ENCODE measurements at places on chromosomes 2 and 18.
A peak's percentile ranks its signal among the peaks of the same experiment; 100 is the strongest.

GRCh38 chr2:51490576-51491234, 458.8 kb upstream of the NRXN1 start:
- peak; percentile 65 for DNase-seq

DNA sequence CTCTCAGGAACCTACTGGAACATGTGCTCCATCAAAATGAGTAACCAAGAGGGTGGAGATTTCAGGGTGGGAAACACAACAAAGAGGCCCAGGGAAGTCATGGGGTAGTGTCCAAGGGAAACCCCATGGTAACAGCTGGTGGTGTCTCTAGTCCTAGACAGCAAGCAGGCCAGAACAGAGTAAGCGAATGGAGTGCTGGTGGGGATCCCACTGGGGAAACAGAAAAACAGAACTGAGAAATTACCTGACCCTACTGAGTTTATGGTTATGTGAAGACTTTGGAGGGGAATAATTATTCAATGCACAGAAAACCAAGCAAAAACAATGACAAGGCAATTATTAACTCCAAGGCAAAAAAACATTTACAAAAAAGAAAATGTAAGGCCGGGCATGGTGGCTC, 16.9 kb downstream of the ERCC3 start:
- DNase-seq, result no peak

DNA sequence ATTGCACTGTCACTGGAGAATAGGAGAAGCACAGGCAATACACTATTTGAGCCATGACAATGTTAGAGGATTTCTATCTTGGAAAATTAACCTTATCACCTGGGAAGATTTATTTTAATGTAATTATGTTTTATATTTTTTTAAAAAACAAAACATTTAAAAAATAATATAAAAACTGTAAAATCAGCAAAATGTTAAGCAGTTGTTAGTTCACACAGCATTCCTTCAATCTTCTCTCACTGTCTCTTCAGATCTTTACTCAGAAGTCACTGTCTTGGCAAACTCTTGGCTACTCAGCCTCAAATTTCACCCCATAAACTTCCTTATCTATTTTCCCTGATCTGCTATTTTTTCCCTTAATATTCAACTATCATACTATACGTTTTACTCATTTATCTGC, 1322.6 kb downstream of the LRP1B start:
- DNase-seq, result no peak

GRCh38 chr2:74000666-74001065, 16.0 kb downstream of the TET3 start:
- no peak for DNase-seq

DNA sequence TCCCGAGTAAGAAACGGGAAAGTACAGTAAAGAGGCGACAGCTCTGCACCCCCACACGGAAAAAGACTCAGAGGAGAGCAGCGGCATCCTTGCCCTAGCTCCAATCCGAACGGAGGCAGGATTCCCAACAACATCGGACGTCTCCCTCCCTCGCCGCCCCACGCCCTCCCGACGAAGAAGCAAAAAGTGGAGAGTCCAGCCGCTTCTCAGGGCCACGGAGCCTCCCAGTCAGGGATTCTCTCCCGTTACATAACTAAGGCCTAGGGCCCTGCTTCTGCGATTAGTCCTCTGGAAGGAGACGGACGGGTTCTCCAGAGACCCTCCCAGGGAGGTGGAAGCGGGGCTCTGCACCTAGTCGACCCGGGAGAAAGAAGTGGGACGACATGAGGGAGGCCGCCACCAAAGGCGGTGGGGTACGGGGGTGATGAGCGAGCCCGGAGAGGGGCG, 587 bp downstream of the SUMO1 start:
- DNase-seq, result no peak

GRCh38 chr2:205688417-205689200, 6.3 kb downstream of the NRP2 start:
- no peak for DNase-seq

- no peak for DNase-seq
Measured at GRCh38 chr2:150043172-150043500, 444.3 kb downstream of the RND3 start.

GRCh38 chr18:58578835-58579560, 49.9 kb downstream of the ALPK2 start:
- no peak for DNase-seq

DNA sequence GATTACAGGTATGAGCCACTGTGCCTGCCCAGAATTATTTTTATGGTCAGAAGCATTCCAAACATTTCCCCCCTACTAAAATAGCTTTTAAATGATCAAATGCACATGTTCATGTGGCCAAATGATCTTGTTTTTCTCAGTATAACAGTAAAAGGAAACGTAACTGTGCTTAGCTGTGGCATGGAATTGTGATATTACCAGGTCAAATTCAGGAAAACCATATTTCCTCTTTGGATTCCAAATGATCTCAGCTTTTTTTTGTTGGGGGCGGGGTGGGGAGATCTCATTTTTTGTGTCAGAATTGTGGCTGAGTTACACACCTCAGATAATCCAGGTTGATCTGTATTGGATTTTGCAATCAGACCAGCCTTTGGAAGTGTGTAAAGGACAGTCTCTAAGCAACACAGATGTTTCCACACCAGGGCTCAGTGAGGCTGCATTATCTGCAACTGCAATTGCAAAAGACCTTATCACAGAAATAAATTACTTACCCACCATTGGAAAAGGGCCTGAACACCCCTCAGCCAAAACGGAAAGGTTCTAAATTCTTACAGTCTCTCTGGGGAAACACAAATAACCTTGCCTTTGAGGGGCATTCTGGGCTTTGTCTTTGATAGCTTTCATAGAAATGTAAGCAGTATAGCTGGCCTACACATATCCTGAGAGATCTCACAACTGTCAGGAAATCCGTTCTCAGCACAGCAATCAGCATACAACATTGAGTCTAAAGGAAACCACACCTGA, 8.4 kb downstream of the CASP10 start:
- DNase-seq, result no peak

DNA sequence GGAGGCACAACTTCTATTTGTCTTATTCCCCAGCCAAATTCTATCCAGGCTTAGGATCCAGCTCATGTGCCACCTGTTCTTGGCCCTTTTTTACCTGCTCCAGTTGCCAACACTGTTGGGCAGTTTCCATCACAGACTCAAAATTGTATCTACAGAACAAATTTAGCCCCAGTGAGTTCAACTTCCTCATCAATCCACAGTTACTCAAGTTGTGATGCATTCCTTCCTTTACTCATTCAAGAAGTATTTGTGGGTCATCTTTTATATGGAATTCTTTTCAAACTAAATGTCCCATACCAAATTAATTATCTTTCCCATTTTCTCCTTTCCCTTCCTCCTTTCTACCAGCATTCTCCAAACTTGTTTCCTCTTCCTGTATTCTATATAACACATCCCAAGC, 12.7 kb upstream of the DDX18 start:
- no peak for DNase-seq

- no peak for DNase-seq
Measured at GRCh38 chr2:180621941-180622918, 358.2 kb upstream of the UBE2E3 start.

GRCh38 chr2:22143840-22144239, 1020.1 kb downstream of the TDRD15 start:
- no peak for DNase-seq

GRCh38 chr2:177484180-177484795, 91.7 kb downstream of the AGPS start:
- DNase-seq, result no peak

DNA sequence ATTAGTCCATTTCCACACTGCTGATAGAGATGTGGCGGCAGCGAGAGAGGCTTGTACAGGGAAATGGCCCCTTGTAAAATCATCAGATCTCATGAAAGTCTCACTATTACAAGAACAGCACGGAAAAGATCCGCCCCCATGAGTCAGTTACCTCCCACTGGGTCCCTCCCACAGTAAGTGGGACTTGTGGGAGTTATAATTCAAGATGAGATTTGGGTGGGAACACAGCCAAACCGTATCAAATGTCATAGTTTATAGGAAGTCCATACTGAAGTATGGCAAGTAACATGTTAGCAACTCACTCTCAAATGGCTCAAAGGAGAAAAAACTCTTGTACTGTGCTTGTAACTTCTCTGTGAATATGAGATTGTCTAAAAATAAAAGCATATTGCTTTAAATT, 56.1 kb downstream of the FARP2 start:
- no peak for DNase-seq

GRCh38 chr2:111983478-111984212, 71.4 kb upstream of the TMEM87B start:
- DNase-seq, result no peak

- DNase-seq, result no peak
Measured at GRCh38 chr18:78861116-78861515, 118.5 kb upstream of the SALL3 start.

DNA sequence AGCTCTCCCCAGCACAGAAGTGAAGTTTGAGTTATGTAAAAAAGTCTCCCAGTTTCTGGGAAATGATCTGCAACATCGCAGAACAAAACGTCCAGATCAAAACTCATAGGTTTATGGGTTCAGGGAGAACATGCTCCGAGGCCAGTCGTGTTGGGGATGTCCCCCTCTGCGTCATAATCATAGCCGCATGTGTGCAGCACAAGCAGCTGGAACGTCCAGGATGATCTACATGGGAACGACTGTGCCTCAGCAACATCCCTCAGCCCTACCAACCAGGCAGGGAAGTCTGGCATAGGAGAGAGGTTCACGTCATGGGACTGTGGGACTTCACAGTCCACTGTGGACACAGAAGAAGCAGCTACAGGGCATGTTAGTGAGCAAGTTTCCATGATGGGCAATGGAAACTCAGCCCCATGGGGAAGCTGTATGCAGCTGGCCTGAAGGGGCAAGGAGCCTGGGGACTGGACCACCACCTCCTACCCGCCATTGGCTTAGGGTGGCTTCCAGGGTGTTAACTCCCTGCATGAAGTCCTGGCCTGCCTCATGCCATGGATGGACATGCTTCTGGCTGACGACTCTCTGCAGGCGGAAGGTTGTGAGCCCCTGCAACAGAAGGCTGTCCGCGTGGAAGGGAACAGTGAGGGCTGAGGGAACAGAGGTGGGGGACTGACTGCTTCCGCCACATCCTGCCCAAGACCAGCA, 96.9 kb downstream of the COPS8 start:
- no peak for DNase-seq

DNA sequence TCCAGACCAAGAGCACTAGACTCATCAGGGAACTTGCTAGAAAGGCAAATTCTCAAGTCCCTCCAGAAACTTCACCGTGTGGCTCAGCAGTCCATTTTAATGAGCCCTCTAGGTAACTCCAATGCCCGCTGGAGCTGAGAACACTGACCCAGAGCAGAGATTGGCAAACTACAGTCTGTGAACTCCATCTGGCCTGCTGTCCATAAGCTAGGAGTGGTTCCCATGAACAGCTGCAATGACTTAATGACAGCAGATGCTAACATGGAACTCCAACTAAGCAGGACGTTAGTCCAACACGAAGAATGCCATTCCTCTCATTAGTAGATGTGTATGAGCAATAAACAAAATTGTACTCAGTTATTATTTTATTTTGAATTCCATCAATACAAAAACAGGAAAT, 371.9 kb downstream of the STK39 start:
- DNase-seq, result no peak

- no peak for DNase-seq
Measured at GRCh38 chr2:78780256-78780655, 245.2 kb upstream of the REG3G start.

DNA sequence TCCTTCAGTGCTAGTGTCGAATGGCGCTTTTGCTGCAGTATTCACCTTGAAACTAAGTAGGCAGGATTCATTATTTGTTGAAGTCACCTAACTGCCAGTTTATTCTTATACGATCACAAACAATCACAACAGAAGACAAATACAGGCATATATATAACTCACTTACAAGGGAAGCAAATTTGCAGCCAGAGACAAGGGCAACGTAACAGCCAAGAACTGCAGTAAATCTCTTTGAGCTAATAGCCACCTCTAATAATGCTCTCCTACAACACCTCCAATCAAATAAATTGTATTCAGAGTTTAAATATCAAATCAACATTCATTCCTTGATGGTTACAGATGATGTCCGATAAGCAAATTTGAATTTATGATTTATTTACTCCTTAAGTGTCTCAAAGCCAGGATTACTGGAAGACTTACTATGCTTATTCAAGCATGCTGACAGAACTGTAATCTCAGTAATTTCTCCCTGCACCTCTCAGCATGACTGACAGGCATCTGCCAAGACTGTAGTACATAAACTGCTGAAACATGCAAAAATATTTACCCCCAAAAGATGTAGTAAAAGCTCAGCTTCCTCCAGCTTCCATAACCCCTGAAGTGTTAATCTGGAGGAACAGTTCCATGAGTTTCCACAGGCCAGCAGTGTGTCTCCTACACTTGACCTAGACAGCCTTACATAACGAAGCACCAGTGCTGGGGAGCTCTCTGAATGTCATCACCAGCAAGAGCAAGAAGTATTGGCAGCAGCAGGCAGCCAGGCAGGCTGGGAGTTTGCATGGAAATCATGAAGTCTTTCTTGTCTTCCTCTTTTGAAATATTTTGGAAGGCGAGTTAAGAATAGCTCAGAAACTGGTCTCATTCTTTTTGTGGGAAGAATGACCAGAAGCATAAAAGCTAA, 20.9 kb upstream of the SCN1A start:
- DNase-seq, result no peak

GRCh38 chr2:117942551-117942950, 71.3 kb downstream of the CCDC93 start:
- DNase-seq, result no peak

DNA sequence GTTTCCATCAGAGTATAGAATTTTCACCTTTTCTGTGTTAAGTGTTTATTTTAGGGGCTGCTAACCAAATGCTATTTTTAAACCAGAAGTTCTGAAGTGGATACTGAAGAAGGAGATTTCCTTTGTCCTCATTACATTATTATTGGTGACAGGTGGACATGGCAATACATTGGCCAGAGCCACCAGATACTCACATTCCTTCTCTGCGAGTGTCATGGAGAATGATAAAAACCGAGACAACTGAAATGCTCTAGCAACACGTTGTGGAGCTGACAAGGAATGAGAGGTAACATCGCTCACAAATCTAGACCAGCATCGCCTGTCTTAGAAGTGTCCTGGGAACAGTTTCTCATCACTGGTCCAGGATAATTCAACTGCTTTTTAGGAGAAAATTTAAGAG, 241.2 kb downstream of the IRS1 start:
- no peak for DNase-seq

GRCh38 chr2:147331790-147332419, 512.9 kb upstream of the ACVR2A start:
- DNase-seq, result no peak

- no peak for DNase-seq
Measured at GRCh38 chr2:134123332-134123731, 130.5 kb upstream of the MGAT5 start.

GRCh38 chr2:109736177-109736827, 57.8 kb upstream of the RGPD5 start:
- no peak for DNase-seq

GRCh38 chr2:63871864-63872263, 30.2 kb downstream of the UGP2 start:
- no peak for DNase-seq

GRCh38 chr2:95300450-95300849, 3.3 kb downstream of the KCNIP3 start:
- DNase-seq, result no peak

DNA sequence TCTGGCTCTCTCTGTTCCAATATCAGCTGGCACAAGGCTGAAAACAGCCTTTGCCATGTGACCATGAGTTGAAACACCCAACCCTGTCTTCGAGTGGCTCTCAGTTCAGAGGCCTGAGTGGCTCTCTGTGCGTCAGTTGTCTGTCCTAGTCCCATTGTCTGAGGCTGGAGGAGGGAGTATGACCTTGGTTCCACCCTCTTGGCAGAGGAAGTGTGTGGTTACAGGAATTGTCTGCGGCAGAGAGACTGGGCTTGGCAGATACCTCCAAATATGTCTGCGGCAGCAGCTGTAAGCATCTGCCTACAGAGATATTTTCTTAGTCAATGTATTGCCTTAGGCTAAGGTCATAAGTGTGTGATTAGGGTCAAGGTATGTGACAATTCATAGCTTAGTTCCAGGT, 32.6 kb downstream of the CNGA3 start:
- DNase-seq, result no peak
